ENCODE measurements at places on chromosomes 11 and 22.

GRCh38 chr11:70305501-70305900 lies 35.0 kb downstream of the PPFIA1 start:
- peaks cover 1% of the 10 kb centered on the region for H3K4me1 ChIP-seq
- peaks cover 11% of the 10 kb centered on the region for H3K36me3 ChIP-seq
- H3K4me3 ChIP-seq = no peak overlapping the region
- H3K27ac ChIP-seq = no peak overlapping the region
- DNase-seq = no peak
- H3K27me3 ChIP-seq = no peaks in the 10 kb centered on the region

- no peaks in the 10 kb centered on the region for H3K4me1 ChIP-seq
- peaks cover 4% of the 10 kb centered on the region for H3K27me3 ChIP-seq
- H3K4me3 ChIP-seq = no peak overlapping the region
- no peak for DNase-seq
- H3K27ac ChIP-seq = no peak overlapping the region
Measured at GRCh38 chr11:107683061-107683460, 28.8 kb downstream of the SLN start.

DNA sequence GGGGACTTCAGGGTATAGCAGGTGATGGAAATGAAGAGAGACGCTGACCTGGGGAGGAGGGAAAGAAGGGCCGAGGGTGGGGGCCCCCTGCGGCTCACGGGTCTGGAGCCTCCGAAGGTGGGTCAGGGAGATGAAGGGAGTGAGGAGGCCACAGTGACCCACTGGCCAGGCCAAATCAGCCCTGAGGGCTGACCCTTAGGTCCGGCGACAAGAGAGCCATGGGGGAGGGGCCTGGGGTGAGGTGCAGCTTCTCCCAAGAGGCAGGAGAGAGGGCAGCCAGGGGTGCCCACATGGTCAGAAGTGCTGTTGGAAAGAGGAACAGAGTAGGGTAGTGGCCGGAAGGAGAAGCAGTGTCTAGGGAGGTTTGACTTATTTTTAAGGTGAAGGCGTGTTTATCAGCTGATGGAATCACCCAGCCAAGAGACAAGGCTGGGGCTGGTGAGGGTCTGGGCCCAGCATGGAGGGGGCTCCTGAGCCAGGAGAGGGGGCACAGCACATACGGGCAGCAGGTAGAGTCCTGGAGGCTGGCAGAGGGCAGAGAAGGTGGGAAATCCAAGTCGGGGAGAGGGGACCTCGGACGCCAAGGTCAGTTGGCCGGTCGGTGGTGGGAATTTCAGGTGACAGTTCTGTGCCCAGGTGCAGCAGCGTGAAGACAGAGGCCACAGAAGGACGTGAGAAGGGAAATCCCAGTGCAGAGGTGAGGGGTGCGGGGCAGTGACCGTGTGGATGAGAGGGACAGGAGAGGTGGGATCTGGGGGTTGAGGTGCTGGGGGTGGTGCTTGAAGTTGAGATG lies 49.0 kb downstream of the LINC01488 start:
- peaks cover 3% of the 10 kb centered on the region for H3K4me1 ChIP-seq
- H3K4me3 ChIP-seq = no peak overlapping the region
- H3K36me3 ChIP-seq = no peaks in the 10 kb centered on the region
- H3K27ac ChIP-seq = no peak overlapping the region
- DNase-seq = no peak
- peaks cover 15% of the 10 kb centered on the region for H3K27me3 ChIP-seq

- H3K27ac ChIP-seq = no peak overlapping the region
- no peak for DNase-seq
- H3K36me3 ChIP-seq = no peaks in the 10 kb centered on the region
- no peak overlapping the region for H3K4me3 ChIP-seq
Measured at GRCh38 chr11:110621826-110622225, 90.4 kb downstream of the ARHGAP20 start.

DNA sequence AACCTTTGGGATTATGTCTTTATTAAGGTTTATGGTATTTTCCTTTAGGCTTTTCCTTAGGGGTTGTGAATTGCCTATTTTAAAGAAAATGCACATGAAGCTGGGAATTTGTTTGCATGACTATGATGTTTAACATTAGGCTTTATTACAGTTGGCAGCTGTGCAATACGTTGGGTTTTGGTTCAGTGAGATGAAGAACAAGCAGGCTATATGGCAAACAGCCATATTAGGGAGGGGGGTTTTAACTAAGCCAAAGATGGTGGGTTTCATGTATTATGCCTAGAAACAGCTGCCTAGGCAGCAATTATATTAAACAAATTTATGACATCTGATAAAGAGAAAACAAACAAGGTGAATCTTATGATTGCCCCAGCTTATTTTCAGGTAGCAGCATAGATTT lies 880.8 kb downstream of the FAM181B start:
- H3K4me3 ChIP-seq = no peak overlapping the region
- no peaks in the 10 kb centered on the region for H3K27me3 ChIP-seq
- H3K36me3 ChIP-seq = no peaks in the 10 kb centered on the region
- DNase-seq = no peak
- peaks cover 3% of the 10 kb centered on the region for H3K4me1 ChIP-seq
- peak overlapping the region; percentile 6 for H3K27ac ChIP-seq

GRCh38 chr11:68997124-68997994 lies 15.7 kb downstream of the MRGPRF start:
- no peak overlapping the region for H3K4me3 ChIP-seq
- H3K27ac ChIP-seq = no peak overlapping the region
- no peaks in the 10 kb centered on the region for H3K36me3 ChIP-seq
- DNase-seq = no peak
- H3K27me3 ChIP-seq = peaks cover 20% of the 10 kb centered on the region

DNA sequence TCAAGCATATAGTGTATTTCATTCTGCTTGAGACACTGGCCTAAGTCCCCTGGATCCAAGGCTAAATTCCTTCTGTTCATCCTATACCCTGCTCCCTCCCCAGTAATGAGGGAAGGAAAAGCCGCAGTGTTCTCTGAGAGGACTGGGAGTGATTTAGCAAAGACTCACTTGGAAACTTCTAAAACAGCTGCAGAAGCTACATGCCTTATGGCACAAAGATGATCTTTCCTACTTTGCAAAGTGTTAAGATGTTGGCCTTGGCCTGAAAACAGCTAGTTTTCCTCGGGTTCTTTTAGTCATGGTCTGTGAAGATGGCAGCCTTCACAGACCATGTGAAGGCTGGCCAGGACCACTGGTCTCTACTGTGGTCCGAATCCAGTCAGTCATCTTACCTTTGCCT lies 65.7 kb downstream of the ABTB2 start:
- no peaks in the 10 kb centered on the region for H3K27me3 ChIP-seq
- no peak overlapping the region for H3K4me3 ChIP-seq
- no peak for DNase-seq
- H3K27ac ChIP-seq = no peak overlapping the region
- H3K4me1 ChIP-seq = no peaks in the 10 kb centered on the region

GRCh38 chr11:121645001-121645400 lies 192.2 kb upstream of the SORL1-AS1 start:
- no peak overlapping the region for H3K27ac ChIP-seq
- H3K36me3 ChIP-seq = no peaks in the 10 kb centered on the region
- no peaks in the 10 kb centered on the region for H3K27me3 ChIP-seq
- no peak overlapping the region for H3K4me3 ChIP-seq
- no peak for DNase-seq

GRCh38 chr22:40449676-40450035 lies 79.3 kb downstream of the SGSM3 start:
- peaks cover 28% of the 10 kb centered on the region for H3K36me3 ChIP-seq
- no peak for DNase-seq
- no peak overlapping the region for H3K27ac ChIP-seq
- peaks cover 77% of the 10 kb centered on the region for H3K4me1 ChIP-seq

GRCh38 chr11:117143390-117143789 lies 697 bp upstream of the PAFAH1B2 start:
- H3K4me3 ChIP-seq = peak overlapping the region; percentile 100
- peaks cover 45% of the 10 kb centered on the region for H3K4me1 ChIP-seq
- peaks cover 22% of the 10 kb centered on the region for H3K36me3 ChIP-seq
- H3K27me3 ChIP-seq = no peaks in the 10 kb centered on the region
- peak overlapping the region; percentile 93 for H3K27ac ChIP-seq

- no peak overlapping the region for H3K4me3 ChIP-seq
- peaks cover 4% of the 10 kb centered on the region for H3K4me1 ChIP-seq
- DNase-seq = no peak
- H3K27ac ChIP-seq = no peak overlapping the region
Measured at GRCh38 chr11:4191031-4191571, 96.5 kb downstream of the RRM1 start.

- H3K36me3 ChIP-seq = no peaks in the 10 kb centered on the region
- no peak overlapping the region for H3K27ac ChIP-seq
- H3K27me3 ChIP-seq = no peaks in the 10 kb centered on the region
Measured at GRCh38 chr11:40819230-40819629, 640.2 kb downstream of the LRRC4C start.

DNA sequence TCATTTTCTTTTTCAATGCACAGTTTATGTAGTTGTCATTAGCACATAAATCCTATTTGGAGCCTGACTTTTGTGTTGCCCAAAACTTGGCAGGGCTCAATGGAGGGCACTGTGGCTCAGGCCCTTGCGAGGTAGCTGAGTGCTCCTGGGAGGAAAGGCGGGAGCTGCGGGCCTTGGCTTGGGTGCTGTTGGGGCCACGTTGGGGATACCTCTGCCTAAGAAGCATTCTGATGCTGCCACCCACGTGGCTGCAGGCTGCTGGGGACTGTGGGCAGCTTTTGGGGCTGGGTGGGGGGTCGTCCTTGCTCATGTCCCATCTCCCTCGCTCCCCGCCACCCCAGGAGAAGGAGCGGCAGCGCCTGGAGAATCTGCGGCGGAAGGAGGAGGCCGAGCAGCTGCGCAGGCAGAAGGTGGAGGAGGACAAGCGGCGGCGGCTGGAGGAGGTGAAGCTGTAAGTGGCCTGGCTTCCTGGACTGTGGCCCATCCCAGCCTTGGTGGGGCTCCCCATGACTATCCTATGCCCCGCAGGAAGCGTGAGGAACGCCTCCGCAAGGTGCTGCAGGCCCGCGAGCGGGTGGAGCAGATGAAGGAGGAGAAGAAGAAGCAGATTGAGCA lies 20.9 kb downstream of the INCENP start:
- H3K27ac ChIP-seq = no peak overlapping the region
- H3K4me3 ChIP-seq = no peak overlapping the region
- DNase-seq = no peak
- H3K36me3 ChIP-seq = peaks cover 33% of the 10 kb centered on the region

DNA sequence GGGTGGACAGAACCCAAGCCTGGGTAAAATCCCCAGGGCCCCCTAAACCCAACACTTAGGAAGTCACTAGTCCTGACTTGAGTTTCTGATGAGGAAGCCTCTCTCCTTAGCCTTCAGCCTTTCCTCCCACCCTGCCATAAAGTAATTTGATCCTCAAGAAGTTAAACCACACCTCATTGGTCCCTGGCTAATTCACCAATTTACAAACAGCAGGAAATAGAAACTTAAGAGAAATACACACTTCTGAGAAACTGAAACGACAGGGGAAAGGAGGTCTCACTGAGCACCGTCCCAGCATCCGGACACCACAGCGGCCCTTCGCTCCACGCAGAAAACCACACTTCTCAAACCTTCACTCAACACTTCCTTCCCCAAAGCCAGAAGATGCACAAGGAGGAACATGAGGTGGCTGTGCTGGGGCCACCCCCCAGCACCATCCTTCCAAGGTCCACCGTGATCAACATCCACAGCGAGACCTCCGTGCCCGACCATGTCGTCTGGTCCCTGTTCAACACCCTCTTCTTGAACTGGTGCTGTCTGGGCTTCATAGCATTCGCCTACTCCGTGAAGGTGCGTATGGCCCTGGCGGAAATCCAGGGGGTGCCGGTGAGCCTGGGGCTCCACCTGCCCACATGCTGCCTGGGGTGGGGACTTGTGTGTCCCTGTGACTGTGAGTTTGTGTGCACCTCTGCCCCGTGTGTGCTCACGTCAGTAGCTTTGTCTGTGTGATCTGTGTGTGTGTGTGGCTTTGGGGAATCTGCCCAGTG lies at the start of gene IFITM1:
TSS of gene IFITM1 (plus strand) at position 254 of the 767 bp plus-strand sequence. CDS start at position 385, 131 bp downstream.
- peaks cover 35% of the 10 kb centered on the region for H3K36me3 ChIP-seq
- H3K4me3 ChIP-seq = peak within 1 kb of the TSS; percentile 92
- H3K27ac ChIP-seq = peak within 1 kb of the TSS; percentile 96
- H3K27me3 ChIP-seq = no peaks in the 10 kb centered on the region
- peak; percentile 56 for DNase-seq
- peaks cover 35% of the 10 kb centered on the region for H3K4me1 ChIP-seq

DNA sequence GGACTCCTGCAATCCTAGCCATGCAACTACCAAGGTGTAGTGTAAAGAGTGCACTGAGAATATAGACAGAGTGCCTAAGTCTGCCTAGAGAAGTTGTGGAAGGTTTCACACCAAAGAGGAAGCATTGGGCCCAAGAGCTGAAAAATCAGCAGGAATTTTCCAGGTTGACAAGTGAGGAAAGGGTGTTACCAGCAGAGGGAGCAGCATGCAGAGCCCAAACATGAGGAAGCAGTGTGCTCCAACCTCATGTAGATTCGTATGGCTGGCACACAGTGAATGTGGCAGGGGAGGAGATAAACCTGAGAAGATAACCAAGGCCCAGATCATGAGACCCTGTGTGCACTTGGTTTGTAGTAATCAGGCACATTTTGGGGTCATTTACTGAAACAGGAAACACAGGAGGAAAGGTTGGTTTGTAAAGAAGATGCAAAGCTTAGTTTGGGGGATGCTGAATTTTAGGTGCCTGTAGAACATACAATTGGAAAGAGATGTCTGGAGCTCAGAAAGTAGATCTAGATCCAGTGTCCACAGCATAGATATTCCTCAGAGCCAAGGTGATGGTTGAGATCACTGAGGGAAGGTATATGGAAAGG lies 1.7 kb downstream of the HPX start:
- H3K36me3 ChIP-seq = no peaks in the 10 kb centered on the region
- DNase-seq = peak; percentile 29
- no peaks in the 10 kb centered on the region for H3K4me1 ChIP-seq
- no peaks in the 10 kb centered on the region for H3K27me3 ChIP-seq
- no peak overlapping the region for H3K4me3 ChIP-seq

GRCh38 chr11:772429-773390 lies 4.6 kb downstream of the GATD1 start:
- peaks cover 12% of the 10 kb centered on the region for H3K36me3 ChIP-seq
- peaks cover 12% of the 10 kb centered on the region for H3K4me1 ChIP-seq
- no peaks in the 10 kb centered on the region for H3K27me3 ChIP-seq
- H3K4me3 ChIP-seq = no peak overlapping the region
- no peak overlapping the region for H3K27ac ChIP-seq

DNA sequence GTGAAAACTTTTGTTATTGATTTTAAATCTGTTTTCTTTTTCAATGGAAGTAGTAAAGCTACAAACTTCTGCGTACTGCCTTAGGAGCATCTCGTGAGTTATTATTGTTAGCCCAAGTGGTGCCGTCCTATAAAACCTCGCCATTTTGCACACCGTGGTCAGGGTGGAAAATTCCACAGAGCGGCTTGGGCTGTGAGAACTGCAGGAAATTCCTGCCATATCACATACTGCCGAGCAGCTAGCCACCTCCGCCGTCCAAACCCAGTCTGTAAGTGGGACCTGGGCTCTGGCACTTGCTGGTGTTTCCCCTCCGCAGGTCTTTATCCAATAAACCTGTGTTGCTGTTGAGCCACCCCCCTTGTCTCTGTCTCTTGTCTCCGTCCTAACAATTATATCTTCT lies 88.0 kb upstream of the POU2AF2 start:
- H3K27me3 ChIP-seq = peaks cover 8% of the 10 kb centered on the region
- H3K4me3 ChIP-seq = no peak overlapping the region
- H3K4me1 ChIP-seq = no peaks in the 10 kb centered on the region
- no peak overlapping the region for H3K27ac ChIP-seq
- DNase-seq = no peak

Measured in activated naive CD8-positive, alpha-beta T cell treated with anti-CD3 and anti-CD28 coated beads, Interleukin-2, amount 50 U/mL, for 24 hours (primary cell).